ENCODE measurements at places on chromosomes 11 and 22. TPM values are rescaled to one million over a fixed set of nuclear protein-coding genes. Genes with fewer than 3 reads are reported as not detected.

GRCh38 chr11:73965764-73966121, 14.9 kb downstream of the DNAJB13 start:
- DNase-seq: no peak
- peaks cover 48% of the 10 kb centered on the region for H3K4me1 ChIP-seq
- H3K36me3 ChIP-seq: no peaks in the 10 kb centered on the region
- H3K4me3 ChIP-seq: no peak overlapping the region
- no peak overlapping the region for H3K27ac ChIP-seq
- H3K27me3 ChIP-seq: no peaks in the 10 kb centered on the region

GRCh38 chr11:123517559-123518364, 87.7 kb downstream of the GRAMD1B start:
- H3K4me3 ChIP-seq: no peak overlapping the region
- H3K27me3 ChIP-seq: no peaks in the 10 kb centered on the region
- H3K36me3 ChIP-seq: peaks cover 4% of the 10 kb centered on the region
- H3K27ac ChIP-seq: no peak overlapping the region
- peak; percentile 17 for DNase-seq

DNA sequence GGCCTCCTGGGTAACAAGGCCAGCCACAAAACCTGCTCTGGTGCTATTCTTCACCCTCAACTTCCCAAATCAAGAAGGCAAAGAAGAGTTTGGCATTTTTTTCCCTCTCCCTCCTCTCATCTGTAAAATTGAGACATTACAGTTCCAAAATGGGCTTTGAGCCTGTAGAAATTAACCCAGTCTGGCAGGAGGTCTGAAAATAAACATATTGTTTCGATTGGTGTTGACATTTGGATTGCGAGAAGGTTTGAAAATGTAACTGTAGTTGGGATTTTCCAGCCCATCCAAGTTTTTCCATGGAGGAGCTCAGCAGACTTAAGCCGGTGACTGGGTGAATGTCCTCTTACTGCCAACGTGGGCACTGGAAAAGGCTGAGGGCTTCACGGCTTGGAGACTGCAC, 35.0 kb upstream of the ALX4 start:
- no peak for DNase-seq
- H3K4me1 ChIP-seq: no peaks in the 10 kb centered on the region
- H3K27me3 ChIP-seq: peaks cover 9% of the 10 kb centered on the region

DNA sequence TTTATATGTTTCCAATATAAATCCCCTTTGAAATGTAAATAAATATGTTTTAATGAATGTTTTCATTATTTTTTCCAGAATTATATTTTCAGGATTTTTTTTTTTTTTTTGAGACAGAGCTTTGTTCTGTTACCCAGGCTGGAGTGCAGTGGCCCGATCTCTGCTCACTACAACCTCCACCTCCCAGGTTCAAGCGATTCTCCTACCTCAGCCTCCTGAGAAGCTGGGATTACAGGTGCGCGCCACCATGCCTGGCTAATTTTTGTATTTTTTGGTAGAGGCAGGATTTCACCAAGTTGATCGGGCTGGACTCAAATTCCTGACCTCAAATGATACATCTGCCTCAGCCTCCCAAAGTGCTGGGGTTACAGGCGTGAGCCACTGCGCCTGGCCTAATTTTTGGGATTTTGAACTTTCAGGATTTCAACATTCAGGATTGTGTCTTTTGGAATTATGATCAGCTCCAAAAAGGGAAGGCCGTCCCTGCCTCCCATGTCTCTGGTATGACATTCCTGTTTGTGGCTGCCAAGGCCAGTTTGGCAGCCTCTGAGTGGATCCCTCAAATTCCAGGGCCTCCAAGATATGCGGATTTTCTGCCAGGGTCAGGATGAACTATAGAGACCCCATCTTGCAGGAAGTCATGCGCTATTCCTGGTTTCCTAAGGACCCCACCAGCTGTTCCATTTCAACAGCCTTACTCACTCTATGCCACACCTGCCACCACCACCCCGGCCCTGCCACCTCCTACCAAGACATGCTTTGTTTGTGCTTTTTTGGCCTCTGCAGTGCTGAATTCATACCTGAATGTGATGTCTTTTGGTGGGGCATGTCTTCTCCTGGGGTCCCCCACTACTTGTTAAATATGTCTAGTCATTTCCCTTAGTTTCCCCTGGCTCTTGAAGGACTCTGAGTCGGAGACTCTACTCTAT, 21.9 kb upstream of the TMPRSS4 start:
- no peaks in the 10 kb centered on the region for H3K36me3 ChIP-seq
- H3K27ac ChIP-seq: no peak overlapping the region
- H3K4me3 ChIP-seq: no peak overlapping the region
- peaks cover 5% of the 10 kb centered on the region for H3K27me3 ChIP-seq
- H3K4me1 ChIP-seq: peaks cover 34% of the 10 kb centered on the region

- no peaks in the 10 kb centered on the region for H3K27me3 ChIP-seq
- H3K36me3 ChIP-seq: peaks cover 56% of the 10 kb centered on the region
- peak overlapping the region; percentile 100 for H3K4me3 ChIP-seq
These were observed 287 bp downstream of the RPS13 start for GRCh38 chr11:17077240-17077519.

DNA sequence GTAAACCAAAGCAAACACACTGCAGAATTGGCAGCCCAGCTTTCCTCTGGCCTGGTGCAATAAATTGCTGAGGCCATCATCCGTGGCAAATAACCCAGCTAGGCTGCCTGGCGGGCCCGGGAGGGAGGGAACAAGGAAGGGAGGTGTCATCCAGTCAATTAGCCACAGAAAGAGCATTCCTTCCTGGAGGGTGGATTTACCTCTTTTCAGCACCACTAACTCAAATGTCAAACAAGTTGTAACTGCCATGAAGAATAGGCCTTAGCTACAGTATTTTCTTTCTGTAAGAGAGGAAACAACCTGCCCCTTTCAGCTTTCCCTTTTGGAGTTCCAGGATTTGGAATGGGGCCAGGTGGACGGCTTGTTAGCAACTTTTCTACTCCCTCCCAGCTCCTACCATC, 163.8 kb upstream of the BDNF start:
- no peaks in the 10 kb centered on the region for H3K36me3 ChIP-seq
- DNase-seq: no peak
- no peak overlapping the region for H3K27ac ChIP-seq
- H3K27me3 ChIP-seq: peaks cover 5% of the 10 kb centered on the region

Gene PGA3
- total RNA-seq: not detected

Gene SYCE3
- total RNA-seq: 3.8 TPM
